ENCODE measurements at places on chromosomes 13 and 19.
A peak's percentile ranks its signal among the peaks of the same experiment; 100 is the strongest.

DNA sequence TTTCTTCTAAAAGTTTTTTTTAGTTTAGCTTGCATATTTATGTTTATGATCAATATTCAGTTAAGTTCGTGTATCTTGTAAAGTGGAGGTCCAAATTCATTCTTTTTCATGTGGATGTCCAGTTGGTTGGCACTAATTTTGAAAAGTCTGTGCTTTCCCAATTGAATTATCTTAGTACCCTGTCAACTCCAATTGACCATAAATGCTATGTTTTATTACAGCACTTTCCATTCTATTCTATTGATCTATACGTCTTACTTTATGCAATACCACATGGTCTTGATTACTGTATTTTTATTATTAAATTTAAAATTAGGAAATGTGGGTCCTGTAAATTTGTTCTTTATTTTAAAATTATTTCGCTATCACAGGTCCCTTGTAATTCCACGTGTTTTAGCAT is 837.6 kb upstream of the SLC10A2 start:
- ATAC-seq, result no peak

GRCh38 chr13:112851107-112852038 is 117.6 kb upstream of the MCF2L start:
- no peak for ATAC-seq

DNA sequence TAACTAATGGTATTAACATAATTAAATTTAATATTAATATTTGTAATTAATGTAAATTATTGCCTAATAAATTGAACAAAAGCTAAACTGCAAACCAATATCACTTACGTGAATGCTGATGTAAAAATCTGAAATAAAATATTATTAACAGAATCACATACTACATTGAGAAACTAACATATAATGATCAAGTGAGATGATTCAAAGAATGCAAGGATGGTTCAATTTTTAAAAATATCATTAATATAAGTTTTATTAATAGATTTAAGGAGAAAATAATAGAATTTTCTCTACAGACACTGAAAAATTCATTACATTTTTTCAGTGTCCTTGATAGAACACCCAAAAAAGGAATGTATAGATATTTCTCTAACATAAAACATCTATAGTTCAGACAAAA is 23.5 kb upstream of the EBPL start:
- ATAC-seq, result no peak

GRCh38 chr13:109151696-109152095 is 522.3 kb downstream of the MYO16 start:
- ATAC-seq, result no peak

- ATAC-seq, result no peak
Observed at GRCh38 chr13:29486551-29486950, 108.9 kb downstream of the SLC7A1 start.

DNA sequence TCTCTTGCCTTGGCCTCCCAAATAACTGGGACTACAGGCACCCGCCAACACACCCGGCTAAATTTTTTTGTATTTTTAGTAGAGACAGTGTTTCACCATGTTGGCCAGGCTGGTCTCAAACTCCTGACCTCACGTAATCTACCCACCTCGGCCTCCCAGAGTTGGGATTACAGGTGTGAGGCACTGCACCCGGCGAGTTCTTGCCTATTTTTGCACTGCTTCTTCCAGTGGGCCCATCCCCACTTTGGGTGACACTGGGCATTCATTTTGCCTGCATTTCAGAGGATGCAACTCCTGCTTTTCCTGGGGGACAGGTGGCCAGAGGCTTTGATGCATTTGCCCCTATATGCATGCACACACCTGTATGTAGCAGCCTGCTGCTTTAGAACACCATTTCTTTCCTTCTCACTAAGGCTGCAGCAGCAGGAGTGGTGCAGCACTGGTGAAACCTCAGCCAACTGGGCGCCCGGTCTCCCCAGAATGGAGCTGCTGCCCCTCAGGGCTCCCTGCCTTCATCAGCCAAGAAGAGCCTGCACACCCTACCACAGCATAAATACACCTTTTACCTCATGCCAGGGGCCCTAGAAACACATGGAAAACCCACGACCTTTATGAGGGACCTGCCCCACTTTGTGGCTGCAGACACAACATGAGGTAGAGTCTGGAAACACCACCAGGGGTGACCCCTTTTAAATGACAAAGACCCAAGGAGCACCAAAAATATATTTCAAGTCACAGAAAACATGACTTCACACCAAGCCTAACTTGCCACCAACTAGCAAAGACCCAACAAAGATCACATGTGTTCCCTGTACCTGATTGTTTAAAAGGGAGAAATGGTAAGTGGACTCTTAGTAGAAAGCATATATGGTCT is 36.8 kb upstream of the POP4 start:
- no peak for ATAC-seq

DNA sequence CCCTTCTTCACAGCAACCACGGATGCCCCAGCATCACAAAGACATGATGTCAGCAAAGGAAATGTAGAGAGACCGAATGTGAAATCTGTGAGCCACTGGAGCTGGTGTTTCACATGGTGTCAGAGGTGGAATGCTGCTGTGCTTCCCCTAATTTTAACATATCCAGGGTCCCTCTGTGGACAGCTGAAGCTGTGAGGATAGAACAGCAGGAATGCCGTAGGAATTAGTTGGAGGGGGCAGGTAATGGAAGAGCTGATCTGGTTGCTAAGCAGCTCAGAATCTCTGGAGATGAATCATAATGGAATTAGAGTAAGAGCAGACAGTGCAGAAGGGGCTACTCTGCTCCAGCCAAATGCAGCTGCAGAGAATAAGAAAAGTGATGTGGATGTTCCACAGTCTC is 68.9 kb upstream of the ZNF835 start:
- no peak for ATAC-seq

- ATAC-seq, result no peak
Observed at GRCh38 chr13:28585561-28585960, 73.4 kb upstream of the POMP start.

DNA sequence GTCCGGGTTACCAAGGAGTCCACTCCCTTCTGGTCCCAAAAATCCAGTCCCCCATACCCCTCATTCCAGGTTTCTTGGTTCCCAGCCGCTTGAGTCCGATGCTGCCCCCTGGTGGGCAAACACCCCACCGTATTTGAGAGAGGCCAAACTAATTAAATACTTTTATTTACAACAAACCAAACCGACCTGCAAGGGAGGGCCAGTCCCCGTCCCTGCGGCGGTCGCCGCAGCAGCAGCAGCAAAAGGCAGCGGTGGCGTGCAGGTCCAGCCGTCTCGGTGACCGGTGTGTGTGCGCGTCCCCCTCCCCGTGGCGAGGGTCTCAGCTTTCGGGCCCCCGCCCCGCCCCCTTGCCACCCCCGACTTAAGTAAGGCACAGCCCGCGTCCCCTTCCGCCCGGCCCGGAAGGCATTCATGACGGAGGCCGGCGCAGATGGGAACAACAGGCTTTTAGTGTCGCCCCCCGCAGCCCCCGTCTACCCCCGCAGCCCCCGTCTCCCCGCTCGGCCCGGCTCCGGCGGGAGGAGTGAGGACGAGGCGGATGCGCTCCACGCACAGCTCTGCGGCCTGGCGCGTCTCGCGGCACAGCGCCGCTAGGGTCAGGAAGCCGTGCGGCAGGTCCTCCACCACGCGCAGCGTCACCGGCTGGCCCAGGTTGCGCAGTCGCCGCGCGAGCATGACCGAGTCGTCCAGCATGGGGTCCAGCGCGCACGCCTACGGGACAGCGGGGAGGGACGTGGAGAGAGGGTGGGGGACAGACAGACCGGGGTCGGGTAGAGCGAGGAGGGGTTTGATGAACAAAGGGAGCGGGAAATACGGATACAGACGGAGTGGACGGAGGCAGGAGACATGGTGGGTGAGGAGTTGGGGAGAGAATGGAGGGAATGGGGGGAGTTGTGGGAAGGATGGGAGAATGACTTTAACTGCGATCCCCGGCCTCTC is 11.5 kb upstream of the CNFN start:
- ATAC-seq, result peak; percentile 68

DNA sequence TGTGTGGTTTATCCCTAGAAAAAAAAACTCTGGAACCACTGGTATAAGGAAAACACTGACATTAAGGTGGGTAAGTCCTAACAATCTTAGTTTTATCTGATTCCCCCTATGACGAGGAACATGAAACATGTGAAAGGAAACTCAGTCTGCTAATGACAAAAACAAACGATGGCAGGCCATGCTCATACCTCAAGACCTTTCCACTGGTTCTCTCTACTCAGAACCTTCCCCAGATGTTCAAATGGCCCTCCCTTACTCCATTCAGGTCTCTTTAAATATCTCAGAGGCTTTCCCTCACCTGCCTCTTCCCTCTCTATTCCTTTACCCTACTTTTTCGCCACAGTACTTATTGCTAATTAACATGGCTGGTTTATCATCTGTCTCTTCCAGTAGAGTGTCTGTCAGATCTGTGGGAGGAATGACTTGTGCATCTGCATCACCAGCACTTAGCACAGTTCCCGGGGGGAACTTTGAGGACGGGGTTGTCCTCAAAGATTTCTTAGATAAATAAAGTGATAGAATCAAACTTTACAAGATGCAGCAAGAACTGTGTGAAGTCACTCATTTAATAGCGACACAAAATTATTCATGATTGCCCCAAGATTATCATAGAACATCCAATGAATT is 1.5 kb downstream of the TUBGCP3 start:
- ATAC-seq, result no peak

DNA sequence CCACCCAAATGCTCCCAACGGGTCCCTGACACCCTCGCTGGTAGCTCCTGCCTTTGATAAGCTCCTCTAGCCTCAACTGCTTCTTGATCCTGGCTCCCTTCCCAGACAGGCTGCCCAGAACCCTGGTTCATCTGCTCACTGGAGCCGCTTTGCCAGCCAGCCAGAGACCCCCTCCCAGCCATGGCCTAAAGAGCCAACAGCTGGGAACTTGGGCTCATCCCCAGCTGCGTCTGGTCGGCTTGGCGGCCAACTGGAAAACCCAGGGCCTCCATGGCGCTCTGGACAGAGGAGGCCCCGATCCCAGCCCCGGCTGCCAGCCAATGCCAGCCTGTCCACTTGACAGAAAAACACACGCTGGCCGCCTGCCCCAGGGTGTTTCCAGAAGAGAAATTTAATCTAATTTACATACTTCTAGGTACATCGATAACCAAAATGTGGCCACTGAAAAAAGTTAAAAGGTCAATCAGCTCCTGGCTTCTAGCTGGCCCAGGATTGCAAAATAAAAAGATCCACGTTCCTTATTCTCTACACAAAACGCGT is 3.0 kb upstream of the AKAP8L start:
- no peak for ATAC-seq

GRCh38 chr13:20160306-20161274 is at the start of gene GJA3:
Gene GJA3, minus strand, starts transcription at chr13:20161052. Its CDS starts 17,764 bp downstream, at chr13:20143288.
- ATAC-seq, result peak; percentile 29

DNA sequence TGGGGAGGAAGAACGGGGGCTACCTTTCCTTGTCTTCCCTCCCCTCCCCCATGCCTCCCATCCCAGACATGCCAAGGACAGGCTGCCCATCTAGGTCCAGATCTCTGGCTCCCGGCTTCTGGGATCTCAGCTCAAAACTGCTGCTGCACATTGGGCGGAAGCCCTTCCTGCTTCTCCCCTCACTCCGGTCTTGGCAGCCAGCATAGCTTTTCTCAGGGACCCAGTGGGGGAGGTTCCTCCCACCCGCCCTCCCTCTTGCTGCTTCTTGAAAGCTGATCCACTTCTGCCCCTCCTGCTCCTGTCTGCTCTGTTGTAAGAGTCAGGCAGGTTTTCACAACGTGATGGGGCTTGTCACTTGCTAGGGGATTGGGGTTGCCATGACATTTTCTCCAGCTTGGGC is 21.7 kb upstream of the RNF17 start:
- no peak for ATAC-seq

DNA sequence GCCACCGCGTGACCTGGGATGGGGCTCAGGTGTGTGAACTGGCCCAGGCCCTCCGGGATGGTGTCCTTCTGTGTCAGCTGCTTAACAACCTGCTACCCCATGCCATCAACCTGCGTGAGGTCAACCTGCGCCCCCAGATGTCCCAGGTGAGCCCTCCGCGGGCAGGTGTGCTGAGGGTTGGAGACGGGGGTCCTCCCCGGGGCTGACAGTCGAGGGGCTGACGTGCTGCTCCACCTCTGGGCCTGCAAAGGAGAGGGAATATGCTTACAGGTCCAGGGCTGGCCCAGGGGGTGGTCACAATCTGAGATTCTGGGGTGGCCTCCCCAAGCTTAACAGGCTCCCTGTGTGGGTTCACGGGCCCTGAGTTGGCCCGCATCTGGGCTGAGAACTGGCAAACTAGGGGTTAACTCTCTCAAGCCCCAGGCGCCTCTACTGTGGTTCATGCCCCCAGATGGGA is 386 bp downstream of the VAV1 start:
- ATAC-seq, result no peak

- peak; percentile 32 for ATAC-seq
Observed at GRCh38 chr13:25468325-25469168, 96.8 kb downstream of the ATP8A2 start.

DNA sequence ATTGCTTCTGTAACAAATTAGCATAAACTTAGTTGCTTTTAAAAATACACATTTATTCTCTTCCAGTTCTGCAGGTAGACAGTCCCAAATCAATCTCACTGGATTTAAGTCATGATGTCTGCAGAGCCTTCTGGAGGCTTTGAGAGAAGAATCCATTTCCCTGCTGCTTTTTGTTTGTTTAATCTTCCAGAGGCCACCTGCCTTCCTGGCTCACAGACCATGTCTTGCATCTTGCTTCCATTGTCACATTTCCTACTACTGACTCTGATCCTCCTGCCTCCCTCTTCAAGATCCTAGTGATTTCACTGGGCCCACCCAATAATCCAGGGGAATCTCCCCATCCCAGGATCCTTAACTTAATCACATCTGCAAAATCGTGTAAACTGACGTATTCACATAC is 473.3 kb downstream of the ITGBL1 start:
- no peak for ATAC-seq

DNA sequence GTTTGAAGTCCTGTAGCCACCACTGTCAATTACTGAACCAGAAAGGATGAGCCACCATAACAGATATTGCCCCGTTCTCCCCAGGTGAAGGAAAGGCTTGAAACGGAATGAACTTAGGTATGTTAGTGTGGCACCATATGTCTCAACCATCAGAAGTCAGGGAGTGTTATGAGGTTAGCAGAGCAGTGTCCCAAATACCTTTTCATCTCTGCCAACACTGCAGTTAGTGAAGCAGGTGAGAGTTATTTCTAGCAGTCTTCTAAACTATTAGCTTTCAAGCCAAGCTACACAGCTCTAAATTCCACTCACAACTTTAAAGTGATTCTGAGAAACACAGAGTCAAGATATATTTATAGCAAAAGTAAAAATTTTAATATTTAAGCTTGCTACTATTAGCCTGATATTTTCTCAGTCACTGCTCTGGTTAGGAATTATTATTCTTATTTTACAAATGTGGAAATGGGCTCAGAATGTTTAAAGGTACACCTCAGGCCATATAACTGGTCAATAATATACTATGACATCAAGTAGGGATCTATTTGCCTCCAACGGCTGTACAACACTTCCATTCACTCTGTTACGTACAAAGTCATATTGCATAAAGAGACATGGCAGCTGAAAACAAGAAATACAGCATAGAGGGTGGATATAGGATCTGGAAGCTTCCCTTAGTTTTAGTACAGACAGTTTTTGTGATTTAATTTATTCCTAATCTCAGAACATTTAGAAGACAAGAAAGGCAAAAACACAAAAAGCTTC is 1527.1 kb upstream of the PRR20A start:
- ATAC-seq, result no peak

Measured in SK-N-SH treated with all-trans-retinoic acid at 6 μM for 48 hours (cell line).